Progenitor cell of endocrine pancreas (in vitro differentiated cells): ENCODE measurements at places on chromosomes 7 and 10.

- no peak for DNase-seq
Measured at GRCh38 chr7:87106974-87107612, 45.2 kb upstream of the DMTF1 start.

DNA sequence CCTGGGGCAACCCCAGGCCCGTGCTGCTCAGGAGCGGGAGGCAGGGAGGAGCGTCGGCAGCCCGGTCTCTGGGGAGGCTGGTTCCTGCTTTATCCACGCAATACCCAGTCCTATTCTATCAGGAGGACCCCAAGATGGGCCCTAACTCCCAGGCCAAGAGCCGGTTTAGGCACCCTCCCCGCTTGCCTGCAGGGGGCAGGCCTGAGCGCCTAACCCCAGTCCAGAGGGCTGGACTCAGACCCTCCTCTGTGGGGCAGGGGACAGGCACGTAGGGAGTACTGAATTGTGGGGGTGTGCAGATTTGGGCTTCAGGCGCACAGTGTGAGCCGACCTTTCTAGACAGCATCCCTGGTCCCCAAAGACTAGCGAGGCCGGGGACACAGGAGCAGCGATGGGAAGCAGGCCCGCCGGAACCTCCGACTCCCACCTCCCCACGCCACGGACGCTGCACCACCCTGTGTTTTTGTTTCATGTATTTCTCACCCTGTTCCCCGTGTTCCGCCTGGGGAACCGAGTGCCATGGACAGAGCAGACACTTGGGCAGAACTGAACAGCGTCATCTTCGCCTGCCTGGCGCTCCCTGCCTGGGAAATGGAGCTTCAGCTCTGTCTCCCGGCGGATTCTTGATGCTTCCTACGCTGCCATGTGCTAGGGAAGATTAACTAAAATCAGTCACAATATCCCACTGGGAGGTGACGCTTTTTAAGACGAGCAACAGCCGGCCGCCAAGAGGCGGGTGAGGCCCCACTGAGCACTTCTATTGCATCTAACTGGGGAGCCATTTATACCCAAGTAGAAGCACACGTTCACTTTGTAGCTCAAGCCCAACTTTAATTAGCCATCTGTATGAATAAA, 5.3 kb downstream of the NUDT1 start:
- DNase-seq, result peak; percentile 37

- DNase-seq, result no peak
Measured at GRCh38 chr7:156073366-156074052, 261.2 kb upstream of the SHH start.

GRCh38 chr7:55099066-55099820, 80.4 kb downstream of the EGFR start:
- no peak for DNase-seq

GRCh38 chr7:2567679-2568278, 9.0 kb downstream of the IQCE start:
- DNase-seq, result no peak

DNA sequence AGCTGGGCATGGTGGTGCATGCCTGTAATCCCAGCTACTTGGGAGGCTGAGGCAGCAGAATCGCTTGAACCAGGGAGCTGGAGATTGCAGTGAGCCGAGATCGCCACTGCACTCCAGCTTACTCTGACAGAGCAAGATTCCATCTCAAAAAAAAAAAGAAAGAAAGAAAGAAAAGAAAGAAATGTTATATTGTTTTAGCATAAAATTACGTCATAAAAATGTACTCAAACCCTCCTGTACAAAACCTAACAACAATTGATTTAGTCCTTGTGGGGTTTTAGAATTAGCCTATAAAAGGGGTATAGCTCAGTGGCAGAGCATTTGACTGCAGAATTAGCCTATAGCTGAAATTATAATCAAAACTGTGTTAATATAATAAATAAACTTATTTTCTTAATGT, 27.9 kb downstream of the PIK3AP1 start:
- DNase-seq, result no peak

- DNase-seq, result no peak
Measured at GRCh38 chr10:89516149-89516832, 19.1 kb downstream of the SLC16A12 start.

DNA sequence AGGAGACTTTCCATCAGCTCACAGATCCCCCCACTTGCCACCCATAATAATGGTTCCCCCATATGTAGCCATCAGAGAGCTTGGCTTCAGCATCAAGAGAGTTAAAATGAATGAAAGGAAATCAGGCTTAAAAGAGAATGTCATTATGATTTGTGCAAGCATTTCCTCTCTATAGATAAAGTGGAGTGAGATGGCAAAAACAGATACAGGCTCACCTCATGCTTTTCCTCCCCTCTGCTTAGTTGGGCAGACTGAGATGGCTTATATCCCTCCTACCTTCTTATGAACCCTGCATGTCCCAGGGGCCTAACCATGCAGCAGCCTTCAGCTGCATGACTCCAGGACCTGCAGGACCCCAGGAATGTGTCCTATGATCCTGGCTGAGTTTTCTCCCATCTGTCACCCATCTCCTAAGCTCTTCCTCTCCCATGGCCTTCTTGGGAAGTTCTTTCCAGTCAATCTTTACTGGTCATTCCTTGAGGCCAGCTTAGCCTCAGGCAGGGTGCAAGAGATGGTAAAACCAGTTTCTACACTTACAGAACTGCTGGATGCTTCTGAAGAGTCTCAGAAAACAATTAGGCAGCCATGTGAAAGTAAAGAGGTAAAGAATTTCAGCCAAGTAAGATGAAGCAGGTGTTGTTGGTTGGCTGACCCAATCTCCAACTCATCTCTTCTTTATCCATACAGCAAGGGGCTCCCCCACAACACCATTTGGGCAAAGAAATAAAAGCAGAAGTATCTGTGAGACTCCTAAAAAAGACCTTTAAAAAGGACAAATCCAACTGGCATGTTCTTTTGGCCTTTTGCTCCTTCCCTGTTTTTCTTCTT, 159.7 kb downstream of the RTKN2 start:
- no peak for DNase-seq

GRCh38 chr7:106367018-106367420, 82.2 kb upstream of the NAMPT start:
- DNase-seq, result no peak

GRCh38 chr10:31401287-31401686, 82.3 kb downstream of the ZEB1 start:
- no peak for DNase-seq

GRCh38 chr10:33325929-33326328, 8.5 kb downstream of the NRP1 start:
- DNase-seq, result no peak

DNA sequence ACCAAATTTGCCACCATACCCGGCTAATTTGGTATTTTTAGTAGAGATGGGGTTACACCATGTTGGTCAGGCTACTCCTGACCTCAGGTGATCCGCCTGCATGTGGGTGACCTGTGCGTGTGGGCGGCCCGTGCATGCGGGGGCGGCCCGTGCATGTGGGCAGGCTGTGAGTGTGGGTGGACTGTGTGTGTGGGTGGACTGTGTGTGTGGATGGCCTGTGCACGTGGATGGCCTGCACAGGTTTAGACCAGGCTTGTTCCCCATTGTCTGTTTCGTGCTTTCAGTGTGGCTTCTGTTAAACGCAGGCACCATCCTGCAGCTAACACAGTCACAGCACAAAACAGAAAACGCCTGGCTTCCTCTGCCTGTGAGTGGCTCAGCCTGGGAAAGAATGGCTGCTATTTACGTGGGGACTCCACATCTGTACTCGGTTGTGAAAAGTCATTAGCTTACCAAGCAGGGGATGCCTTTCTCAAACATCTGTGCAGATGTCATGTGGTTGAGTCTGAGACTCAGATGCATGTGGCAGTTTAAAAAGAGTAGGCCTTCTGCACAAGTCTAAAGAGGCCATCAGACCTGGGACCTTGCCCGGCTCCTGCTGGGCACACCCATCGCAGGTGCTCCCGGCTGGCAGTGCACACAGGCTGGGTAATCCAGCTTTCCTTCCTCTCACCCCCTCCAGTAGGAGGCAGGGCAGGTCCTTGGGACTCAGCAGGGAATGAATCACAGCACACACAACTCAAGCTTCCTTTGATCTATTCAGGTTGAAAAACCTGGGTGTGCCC, 91.6 kb downstream of the COBL start:
- DNase-seq, result no peak

GRCh38 chr10:131722121-131722520, 178.7 kb upstream of the PPP2R2D start:
- DNase-seq, result no peak

DNA sequence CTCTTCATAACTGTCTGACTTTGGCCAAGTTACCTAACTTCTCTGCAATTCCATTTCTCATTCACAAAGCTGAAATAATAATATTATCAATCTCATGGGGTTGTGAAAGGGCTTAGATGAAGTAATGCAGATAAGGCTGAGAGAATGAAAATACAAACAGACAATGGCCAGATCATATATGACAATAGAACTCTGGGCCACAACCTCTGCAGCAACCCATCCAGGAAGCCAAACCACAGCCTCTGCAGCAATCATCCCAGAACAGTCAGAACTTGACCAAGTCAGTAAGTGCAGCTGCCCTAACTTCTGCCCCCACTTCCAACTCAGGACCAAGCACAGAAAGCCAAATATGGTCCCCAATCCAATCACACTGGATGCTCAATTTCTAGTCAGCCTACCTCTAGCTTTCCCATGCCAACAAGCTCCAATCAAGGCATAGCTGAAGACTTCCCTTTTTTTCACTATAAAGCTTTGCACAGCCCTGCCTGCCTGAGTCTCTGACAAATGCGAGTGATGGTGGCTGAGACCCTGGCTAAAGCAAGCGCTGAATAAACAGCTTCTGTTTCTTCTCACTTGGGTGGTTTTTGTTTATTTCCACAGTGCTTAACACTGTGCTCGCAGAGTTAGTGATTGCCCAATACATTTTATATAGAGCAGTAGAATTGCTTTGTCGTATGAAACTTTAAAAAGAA, 34.8 kb upstream of the TNPO3 start:
- DNase-seq, result no peak

DNA sequence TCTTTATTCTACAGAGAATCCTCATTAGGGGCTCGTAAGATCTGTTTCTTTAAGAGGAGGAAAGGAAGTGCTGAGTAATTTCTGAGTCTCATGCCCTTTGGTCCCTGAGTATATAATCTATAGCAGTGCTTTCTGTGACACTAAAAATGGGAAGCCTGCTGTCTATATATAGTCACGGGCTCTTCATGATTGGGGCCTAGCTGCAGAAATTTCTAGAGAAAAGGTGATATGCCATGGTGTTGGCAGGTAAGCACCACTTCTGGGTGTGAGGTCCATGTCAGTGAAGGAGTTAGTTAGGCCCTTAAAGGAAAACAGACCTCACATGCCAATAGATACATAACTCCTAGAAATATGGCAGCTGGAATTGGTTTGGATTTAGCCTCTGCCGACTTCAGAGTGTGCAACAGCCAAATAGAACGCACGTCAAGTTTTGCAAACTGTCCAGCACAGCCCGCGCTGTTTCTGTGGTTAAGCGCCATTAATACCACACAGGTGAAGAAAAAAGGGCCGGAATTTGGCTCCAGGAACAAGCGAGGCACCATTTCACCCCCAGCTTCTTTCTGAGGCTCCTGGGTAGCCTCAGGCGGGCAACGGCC, 123.2 kb downstream of the TACC2 start:
- no peak for DNase-seq

DNA sequence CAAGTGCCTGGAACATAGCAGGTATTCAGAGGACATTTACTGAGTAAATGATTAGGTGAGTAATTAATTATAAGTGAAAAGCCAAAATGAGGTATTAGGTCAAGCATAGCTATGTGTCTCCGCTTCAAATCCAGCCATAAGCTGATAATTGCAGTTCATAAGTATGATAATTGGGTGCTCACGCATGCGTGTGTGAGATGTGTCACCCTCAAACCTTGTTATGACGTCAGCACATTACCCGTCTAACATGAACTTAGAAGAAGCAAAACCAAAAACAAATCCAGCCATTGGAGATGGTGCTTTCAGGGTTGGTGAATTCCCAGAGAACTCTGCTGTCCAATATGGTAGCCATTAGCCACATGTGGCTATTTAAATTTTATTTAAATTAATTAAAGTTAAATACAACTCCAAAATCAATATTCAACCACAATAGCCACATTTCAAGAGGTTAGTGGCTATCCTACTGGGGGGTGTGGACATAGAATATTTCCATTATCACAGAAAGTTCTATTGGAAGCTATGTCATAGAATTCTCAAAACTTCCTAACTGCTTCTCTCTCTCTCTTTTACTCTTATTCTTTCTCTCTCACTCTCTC, at the start of gene CPA5:
Gene CPA5 (plus strand): TSS at position 546 of the 596 bp plus-strand sequence. CDS start 1,670 bp downstream, outside the sequence.
- no peak for DNase-seq

- DNase-seq, result no peak
Measured at GRCh38 chr10:124715439-124715838, 28.7 kb downstream of the FAM53B start.

DNA sequence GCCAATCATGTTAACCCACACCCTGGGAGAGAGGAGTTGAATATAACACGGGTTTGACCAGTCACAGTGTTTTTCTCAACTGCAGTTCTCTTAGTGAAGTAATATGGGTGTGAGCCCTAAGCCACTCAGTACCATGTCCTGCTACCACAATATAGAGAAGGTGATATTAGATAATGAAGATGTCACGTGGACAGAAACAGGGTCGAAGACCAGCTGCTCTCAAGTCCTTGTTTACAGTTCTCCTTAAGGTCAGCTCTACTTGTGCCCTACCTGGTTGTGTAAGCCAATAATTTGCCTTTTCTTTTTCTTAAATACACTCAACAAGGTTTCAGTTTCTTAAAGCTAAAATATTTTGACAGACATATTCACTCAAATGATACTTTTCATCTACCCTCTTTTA, 128.3 kb upstream of the POT1 start:
- no peak for DNase-seq

DNA sequence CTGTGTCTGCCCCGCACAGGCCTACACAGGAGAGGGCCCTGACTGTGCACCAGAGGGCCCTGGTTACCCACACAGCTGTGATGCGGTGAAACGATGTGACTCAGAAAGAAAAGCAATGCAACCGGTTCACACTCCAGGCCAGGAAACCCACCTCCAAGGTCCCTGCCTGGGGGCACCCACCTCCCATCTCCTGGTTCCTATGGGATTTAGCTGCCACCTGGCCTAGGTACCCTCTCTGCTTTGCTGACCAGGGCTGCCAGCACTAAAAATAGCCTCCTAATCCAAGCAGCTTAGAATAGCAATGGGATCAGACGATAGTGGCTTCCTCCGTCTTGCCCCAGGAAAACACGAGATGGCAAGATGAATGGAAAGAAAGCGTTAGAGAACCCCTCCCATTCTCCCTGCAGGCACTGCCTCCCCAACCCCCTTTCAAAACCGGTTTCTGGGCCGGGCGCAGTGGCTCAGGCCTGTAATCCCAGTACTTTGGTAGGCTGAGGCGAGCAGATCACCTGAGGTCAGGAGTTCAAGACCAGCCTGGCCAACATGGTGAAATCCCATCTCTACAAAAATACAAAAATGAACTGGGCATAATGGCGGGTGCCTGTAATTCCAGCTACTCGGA, 12.4 kb downstream of the RBP3 start:
- DNase-seq, result no peak

DNA sequence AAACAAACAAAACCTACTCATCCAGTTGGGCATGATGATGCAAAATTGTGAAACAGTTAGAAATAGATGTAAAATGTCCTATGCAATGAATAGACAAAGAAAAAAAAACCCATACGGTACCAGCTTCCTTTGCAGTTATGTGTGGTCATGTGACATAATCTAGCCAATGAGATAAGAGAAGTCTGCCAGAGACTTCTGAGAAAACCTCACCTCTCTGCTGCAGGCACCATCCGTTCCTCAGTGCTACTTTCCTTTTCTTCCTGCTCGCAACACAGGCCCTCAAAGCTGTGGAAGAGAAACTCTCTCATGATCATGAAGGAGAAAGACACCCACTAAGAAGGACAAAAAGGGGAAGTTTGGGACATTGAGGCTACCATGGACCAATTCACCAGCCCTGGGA, 76.8 kb upstream of the CARD11 start:
- no peak for DNase-seq

GRCh38 chr10:132583456-132583855, 45.9 kb downstream of the INPP5A start:
- no peak for DNase-seq

GRCh38 chr10:76444034-76444800, 1012.8 kb downstream of the LRMDA start:
- DNase-seq, result no peak
